Suprapubic skin (tissue), 4 donors: ENCODE measurements at places on chromosomes 6 and 20. TPM values are rescaled to one million over a fixed set of nuclear protein-coding genes. Genes with fewer than 3 reads are reported as not detected.
A peak's percentile ranks its signal among the peaks of the same experiment; 100 is the strongest.

CALHM5 gene
- 5.9 TPM for total RNA-seq

SLC35B2 gene
- total RNA-seq = 38.5 TPM

HLA-DQA1 gene
- 21.3 TPM for total RNA-seq

ADAM33 gene
- total RNA-seq = 10.2 TPM

DNA sequence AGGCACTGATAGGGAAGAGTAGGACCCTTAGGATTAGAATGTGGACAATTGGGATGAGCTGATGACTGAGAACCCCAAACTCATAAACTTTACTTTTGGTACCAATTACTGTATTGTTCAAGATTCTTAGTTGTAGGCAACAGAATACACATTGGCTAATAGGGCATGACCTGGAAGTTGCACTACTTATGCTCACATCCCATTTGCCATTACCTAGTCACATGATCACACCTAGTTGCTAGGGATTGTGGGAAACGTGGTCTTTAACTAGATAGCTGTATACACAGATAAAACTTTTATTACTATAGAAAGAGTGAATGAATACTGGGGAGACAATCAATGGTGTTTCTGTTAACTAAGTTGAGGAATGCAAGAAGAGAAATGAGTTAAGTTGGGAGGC lies 113.4 kb upstream of the AKIRIN2 start:
- H3K27me3 ChIP-seq = no peaks in the 10 kb centered on the region
- no peaks in the 10 kb centered on the region for H3K4me1 ChIP-seq
- no peak for DNase-seq
- H3K27ac ChIP-seq = no peak overlapping the region

- H3K27me3 ChIP-seq = no peaks in the 10 kb centered on the region
- peaks cover 15% of the 10 kb centered on the region for H3K4me1 ChIP-seq
- no peak overlapping the region for H3K27ac ChIP-seq
- peaks cover 9% of the 10 kb centered on the region for H3K36me3 ChIP-seq
These were observed 2.7 kb downstream of the HLA-B start for GRCh38 chr6:31354158-31354863.

DNA sequence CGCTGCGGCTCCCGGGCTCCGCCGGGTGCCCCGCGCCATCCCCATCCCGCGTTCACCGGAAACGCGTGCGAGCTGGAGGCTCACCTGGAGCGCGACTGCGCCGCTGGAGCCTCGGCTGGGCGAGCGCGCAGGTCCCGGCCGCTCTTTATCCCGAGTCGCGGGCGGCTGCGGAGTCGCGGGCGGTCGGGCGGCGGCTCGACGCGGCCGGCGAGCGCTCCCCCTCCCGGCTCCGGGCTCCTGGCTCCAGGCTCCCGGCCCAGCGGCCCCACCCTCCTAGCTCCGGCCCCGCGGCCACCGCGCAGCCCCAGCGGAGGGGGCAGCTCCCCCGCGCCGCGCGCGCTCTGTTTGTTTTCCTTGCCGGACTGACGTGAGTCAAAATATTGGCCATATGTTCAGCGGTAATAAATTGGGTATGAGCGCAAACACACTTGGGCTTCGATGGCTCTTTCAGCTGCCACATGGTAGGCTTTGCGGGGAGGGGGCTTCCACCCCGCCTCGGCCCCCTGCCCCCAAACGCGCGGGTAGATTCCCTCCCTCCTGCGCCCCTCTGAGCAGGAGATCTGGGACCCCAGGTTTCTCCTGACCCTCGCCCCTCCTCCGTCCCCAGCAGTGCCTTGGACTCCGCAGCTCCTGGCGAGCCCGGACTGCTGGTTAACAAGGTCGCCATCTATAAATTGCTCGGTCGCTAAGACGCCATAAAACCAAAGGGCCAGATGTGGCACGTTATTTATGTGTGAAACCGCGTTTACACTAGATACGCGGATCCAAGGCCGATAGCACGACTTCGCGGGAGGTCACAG lies 8.8 kb upstream of the NKX2-2 start:
- H3K4me3 ChIP-seq = peak overlapping the region; percentile 27
- peaks cover 90% of the 10 kb centered on the region for H3K27me3 ChIP-seq
- no peak for DNase-seq
- no peaks in the 10 kb centered on the region for H3K36me3 ChIP-seq
- H3K27ac ChIP-seq = no peak overlapping the region
- peaks cover 18% of the 10 kb centered on the region for H3K4me1 ChIP-seq

DNA sequence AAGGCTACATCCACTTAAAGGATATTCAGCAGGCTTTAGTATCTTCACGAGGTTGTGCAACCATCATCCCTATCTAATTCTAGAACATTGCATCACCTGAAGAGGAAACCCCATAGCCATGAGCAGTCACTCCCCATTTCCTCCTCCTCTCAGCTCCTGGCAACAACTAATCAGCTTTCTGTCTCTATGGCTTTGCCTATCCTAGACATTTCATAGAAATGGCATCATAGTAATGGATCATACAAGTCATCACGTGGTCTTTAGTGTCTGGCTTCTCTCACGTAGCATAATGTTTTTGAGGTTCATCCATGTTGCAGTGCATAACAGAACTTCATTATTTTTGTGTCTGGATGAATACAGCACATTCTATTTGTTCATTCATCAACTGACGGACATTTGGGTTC lies 20.5 kb downstream of the SNAI1 start:
- no peak overlapping the region for H3K27ac ChIP-seq
- H3K36me3 ChIP-seq = no peaks in the 10 kb centered on the region
- H3K4me3 ChIP-seq = no peak overlapping the region
- no peaks in the 10 kb centered on the region for H3K27me3 ChIP-seq

GRCh38 chr6:168052291-168052891 lies 26.6 kb downstream of the FRMD1 start:
- H3K4me3 ChIP-seq = no peak overlapping the region
- H3K36me3 ChIP-seq = no peaks in the 10 kb centered on the region
- no peaks in the 10 kb centered on the region for H3K4me1 ChIP-seq
- peak; percentile 48 for DNase-seq
- H3K27me3 ChIP-seq = no peaks in the 10 kb centered on the region

DNA sequence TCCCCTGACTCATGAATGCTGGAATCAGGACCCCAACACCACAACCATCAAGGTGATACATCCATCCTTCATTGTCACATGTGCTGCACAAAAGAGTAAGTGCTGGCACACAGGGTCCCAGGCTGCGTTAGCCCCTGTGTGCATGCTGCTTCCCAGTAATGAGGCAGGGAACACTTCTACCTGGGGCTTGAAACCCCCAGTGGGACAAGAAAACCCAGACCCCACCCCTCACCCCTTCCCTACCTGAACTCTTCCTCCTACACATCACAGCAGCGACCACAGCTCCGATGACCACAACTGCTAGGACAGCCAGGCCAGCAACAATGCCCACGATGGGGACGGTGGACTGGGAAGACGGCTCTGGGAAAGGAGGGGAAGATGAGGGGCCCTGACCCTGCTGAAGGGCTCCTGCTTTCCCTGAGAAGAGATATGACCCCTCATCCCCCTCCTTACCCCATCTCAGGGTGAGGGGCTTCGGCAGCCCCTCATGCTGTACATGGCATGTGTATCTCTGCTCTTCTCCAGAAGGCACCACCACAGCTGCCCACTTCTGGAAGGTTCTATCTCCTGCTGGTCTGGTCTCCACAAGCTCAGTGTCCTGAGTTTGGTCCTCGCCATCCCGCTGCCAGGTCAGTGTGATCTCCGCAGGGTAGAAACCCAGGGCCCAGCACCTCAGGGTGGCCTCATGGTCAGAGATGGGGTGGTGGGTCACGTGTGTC lies 2.0 kb downstream of the HLA-B start:
- H3K4me3 ChIP-seq = peak overlapping the region; percentile 68
- H3K4me1 ChIP-seq = peaks cover 15% of the 10 kb centered on the region
- no peak overlapping the region for H3K27ac ChIP-seq
- peaks cover 9% of the 10 kb centered on the region for H3K36me3 ChIP-seq
- H3K27me3 ChIP-seq = no peaks in the 10 kb centered on the region

DNA sequence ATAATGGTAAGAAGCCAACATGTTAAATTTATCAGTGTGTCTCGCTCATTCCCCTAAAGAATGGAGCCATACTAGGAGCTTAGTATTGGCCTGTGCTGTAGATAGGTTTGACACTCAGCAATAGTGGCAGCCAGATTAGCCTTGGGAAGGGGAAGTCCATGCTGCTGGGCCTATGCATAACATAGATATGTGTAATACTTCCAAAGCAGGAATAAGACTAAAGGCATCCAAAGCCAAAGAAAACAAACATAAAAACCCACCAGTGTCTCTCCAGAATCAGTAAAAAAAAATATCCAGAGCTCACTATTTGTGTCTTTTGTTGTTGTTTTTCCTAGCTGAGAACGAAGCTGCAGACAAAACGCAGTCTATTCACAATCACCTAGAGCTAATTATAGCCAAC lies 104.2 kb upstream of the STXBP5 start:
- no peak for DNase-seq
- no peak overlapping the region for H3K27ac ChIP-seq
- no peaks in the 10 kb centered on the region for H3K36me3 ChIP-seq
- no peaks in the 10 kb centered on the region for H3K4me1 ChIP-seq

- no peaks in the 10 kb centered on the region for H3K36me3 ChIP-seq
- DNase-seq = no peak
- no peak overlapping the region for H3K4me3 ChIP-seq
- H3K4me1 ChIP-seq = peaks cover 7% of the 10 kb centered on the region
- H3K27ac ChIP-seq = no peak overlapping the region
- no peaks in the 10 kb centered on the region for H3K27me3 ChIP-seq
These were observed 6.2 kb downstream of the JPH2 start for GRCh38 chr20:44180814-44181213.

- H3K36me3 ChIP-seq = no peaks in the 10 kb centered on the region
- H3K27me3 ChIP-seq = no peaks in the 10 kb centered on the region
- peaks cover 29% of the 10 kb centered on the region for H3K4me1 ChIP-seq
- no peak overlapping the region for H3K4me3 ChIP-seq
- no peak for DNase-seq
- no peak overlapping the region for H3K27ac ChIP-seq
These were observed 137.9 kb upstream of the RNF24 start for GRCh38 chr20:4153251-4153650.

- no peaks in the 10 kb centered on the region for H3K36me3 ChIP-seq
- no peak overlapping the region for H3K27ac ChIP-seq
- H3K4me1 ChIP-seq = peaks cover 16% of the 10 kb centered on the region
- no peak overlapping the region for H3K4me3 ChIP-seq
- no peak for DNase-seq
- no peaks in the 10 kb centered on the region for H3K27me3 ChIP-seq
These were observed 7.6 kb upstream of the MTHFD1L start for GRCh38 chr6:150857945-150858308.

GRCh38 chr20:48556956-48557355 lies 270.8 kb downstream of the PREX1 start:
- no peaks in the 10 kb centered on the region for H3K4me1 ChIP-seq
- no peak for DNase-seq
- no peak overlapping the region for H3K4me3 ChIP-seq
- H3K27ac ChIP-seq = no peak overlapping the region
- H3K36me3 ChIP-seq = no peaks in the 10 kb centered on the region

- no peaks in the 10 kb centered on the region for H3K4me1 ChIP-seq
- no peaks in the 10 kb centered on the region for H3K27me3 ChIP-seq
- no peak overlapping the region for H3K4me3 ChIP-seq
- no peak overlapping the region for H3K27ac ChIP-seq
These were observed 17.8 kb downstream of the BTBD3 start for GRCh38 chr20:11935212-11936154.

GRCh38 chr6:157520117-157520406 lies 139.1 kb downstream of the ZDHHC14 start:
- no peaks in the 10 kb centered on the region for H3K27me3 ChIP-seq
- DNase-seq = no peak

GRCh38 chr6:82237013-82237412 lies 10.5 kb downstream of the IBTK start:
- H3K36me3 ChIP-seq = peaks cover 23% of the 10 kb centered on the region
- H3K27ac ChIP-seq = no peak overlapping the region
- no peaks in the 10 kb centered on the region for H3K27me3 ChIP-seq
- H3K4me1 ChIP-seq = no peaks in the 10 kb centered on the region
- no peak for DNase-seq

DNA sequence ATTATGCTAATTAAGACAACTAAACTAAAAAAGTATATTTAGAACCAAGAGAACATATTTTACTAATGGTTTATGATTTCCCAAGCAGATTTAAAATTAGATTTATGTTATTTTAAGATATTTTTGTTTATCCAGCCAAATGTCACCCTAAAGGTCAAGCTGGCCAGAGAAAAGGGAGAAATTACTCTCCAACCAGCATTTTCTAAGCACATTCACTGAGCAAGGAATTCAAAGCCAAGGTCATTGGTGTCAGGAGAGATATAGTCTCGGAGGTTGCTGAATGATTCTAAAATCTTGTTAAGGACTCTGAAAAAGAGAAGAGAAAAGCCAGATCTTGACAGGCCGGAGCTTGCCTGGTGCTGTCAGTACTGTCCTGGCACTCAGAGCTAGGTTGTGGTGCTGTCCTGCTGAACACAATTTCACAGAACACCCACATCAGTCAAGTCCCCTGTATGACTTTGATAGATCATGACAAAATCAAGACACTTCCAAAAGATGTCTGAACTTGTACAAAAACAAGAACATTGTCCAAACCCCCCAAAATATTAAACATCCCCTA lies 222.3 kb upstream of the SMLR1 start:
- H3K27me3 ChIP-seq = no peaks in the 10 kb centered on the region
- H3K36me3 ChIP-seq = no peaks in the 10 kb centered on the region
- H3K4me3 ChIP-seq = no peak overlapping the region
- no peak overlapping the region for H3K27ac ChIP-seq

GRCh38 chr6:30127238-30128093 lies 8.5 kb upstream of the TRIM40 start:
- H3K27ac ChIP-seq = no peak overlapping the region
- H3K27me3 ChIP-seq = peaks cover 62% of the 10 kb centered on the region
- H3K4me3 ChIP-seq = peak overlapping the region; percentile 10
- no peak for DNase-seq
- no peaks in the 10 kb centered on the region for H3K36me3 ChIP-seq

GRCh38 chr6:112205427-112206109 lies 48.8 kb downstream of the LAMA4 start:
- no peak overlapping the region for H3K4me3 ChIP-seq
- peaks cover 12% of the 10 kb centered on the region for H3K4me1 ChIP-seq
- H3K36me3 ChIP-seq = peaks cover 8% of the 10 kb centered on the region
- no peak for DNase-seq
- no peaks in the 10 kb centered on the region for H3K27me3 ChIP-seq
